ENCODE measurements at places on chromosomes 2 and 18.

GRCh38 chr2:196284144-196284844 is 112.9 kb upstream of the STK17B start:
- DNase-seq: no peak

DNA sequence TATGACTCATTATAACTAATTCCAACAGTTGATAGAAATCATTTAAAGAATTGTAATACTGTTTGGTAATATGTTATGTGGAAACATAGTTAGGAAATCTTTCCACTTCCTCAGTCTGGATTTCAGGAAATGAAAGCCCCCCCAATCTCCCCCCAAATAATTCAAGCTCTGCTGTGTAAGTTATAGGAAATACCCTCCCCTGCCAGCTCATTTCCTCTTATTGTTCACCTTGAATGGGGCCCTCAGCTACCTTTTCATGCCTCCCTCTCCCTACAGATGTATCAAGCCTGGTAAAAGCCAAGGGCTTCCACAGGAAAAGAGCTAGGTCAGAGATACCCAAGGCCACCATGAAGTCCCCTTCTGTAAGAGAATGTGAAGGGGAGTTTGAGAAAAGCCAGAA is 155.5 kb downstream of the CNTNAP5 start:
- no peak for DNase-seq

DNA sequence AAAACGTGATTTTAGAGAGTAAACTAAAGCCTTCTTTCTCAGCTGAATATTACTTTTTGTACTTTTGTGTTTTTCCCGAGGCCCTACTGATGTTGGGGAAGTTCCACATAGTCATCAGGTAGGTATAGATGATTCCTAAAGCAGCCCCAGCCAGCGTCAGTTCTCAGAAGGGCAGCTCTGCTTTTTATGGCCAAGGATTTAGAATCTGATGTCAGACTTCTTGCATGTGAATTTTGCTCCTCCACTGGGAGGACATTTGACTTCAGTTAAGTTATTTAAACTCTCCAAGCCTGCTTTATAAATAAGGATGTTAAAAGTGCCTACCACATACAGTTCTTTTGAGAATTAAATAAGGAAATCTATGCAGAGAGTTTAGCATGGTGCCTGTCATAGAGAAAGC is 130.8 kb downstream of the NCKAP5 start:
- DNase-seq: no peak

- DNase-seq: no peak
Measured at GRCh38 chr18:9867071-9867594, 18.6 kb upstream of the TXNDC2 start.

GRCh38 chr2:68385220-68385906 is 20.3 kb downstream of the PLEK start:
- DNase-seq: no peak

DNA sequence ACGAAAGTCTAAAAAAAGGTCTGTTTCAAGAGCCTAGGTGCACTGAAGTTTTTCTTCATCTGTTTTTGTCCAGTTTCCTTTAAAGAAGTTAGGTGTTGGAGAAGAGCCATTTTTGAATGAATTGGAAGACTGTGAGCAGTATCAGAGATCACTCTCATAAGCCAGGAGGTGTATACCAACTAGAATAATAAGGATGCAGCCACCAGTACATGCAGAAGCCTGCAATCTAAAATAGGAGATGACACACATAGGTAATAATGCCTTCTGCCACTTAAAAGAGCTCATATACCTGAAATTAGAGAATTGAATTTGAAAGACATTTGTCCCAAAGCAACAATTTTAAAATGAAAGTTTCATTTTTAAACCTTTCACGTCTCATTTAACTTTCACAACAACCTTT is 81.7 kb downstream of the RBMS1 start:
- DNase-seq: no peak

- no peak for DNase-seq
Measured at GRCh38 chr2:7732497-7732896, 815.3 kb downstream of the RNF144A start.

Data from NCI-H1417 (cell line).